ENCODE measurements at places on chromosomes 1 and 21.
A peak's percentile ranks its signal among the peaks of the same experiment; 100 is the strongest.

DNA sequence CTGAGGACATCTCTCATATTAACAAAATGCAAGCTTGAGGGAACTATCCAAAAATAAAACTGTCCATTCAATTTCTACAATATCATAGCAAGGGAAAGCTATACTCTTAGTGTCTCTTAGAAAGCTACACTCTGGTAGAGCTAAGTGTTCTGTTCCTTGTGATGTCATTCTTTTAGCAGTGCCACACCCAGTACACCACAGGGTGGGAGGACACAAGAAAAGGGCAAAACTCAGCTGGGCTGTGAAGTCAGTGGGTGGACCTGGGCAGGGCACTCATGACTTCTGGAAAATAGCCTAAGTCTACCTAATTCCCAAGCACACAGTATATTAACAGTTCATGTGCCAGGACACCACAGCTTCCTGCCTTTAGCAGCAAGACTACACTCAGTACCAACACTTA lies 42.2 kb upstream of the TNFSF4 start:
- DNase-seq = peak; percentile 45

- DNase-seq = no peak
These were observed 49.4 kb downstream of the WDR4 start for GRCh38 chr21:42829954-42830353.

GRCh38 chr1:221497046-221497445 lies 244.8 kb downstream of the DUSP10 start:
- DNase-seq = no peak

GRCh38 chr1:41175546-41175945 lies 66.6 kb downstream of the SCMH1 start:
- DNase-seq = peak; percentile 6

DNA sequence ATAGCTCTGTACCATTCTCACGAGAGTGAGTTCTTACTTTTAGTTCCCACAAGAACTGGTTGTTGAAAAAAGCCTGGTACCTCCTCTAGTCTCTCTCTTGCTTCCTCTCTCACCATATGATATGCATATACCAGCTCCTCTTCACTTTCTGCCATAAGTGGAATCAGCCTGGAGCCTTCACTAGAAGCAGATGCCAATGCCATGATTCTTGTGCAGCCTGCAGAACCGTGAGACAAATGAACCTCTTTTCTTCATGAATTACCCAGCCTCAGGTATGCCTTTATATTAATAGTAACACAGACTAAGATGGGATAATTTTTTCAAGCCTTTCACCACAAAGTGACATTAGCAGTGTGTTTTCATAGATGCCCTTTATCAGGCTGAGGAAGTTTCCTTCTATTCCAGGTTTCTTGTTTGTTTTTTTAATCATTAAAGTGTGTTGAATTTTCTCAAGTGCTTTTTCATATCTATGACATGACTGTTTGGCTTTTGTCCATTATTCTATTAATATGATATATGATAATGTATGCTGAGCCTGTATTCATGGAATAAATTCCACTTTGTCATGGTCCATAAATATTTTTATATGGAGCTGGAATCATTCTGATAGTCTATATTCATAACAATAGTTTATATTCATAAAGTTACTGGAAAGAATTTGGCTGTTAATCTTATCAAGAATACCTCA lies 40.7 kb upstream of the C1orf185 start:
- DNase-seq = peak; percentile 14

- peak; percentile 41 for DNase-seq
These were observed 33.8 kb upstream of the SLC45A1 start for GRCh38 chr1:8284127-8284526.

DNA sequence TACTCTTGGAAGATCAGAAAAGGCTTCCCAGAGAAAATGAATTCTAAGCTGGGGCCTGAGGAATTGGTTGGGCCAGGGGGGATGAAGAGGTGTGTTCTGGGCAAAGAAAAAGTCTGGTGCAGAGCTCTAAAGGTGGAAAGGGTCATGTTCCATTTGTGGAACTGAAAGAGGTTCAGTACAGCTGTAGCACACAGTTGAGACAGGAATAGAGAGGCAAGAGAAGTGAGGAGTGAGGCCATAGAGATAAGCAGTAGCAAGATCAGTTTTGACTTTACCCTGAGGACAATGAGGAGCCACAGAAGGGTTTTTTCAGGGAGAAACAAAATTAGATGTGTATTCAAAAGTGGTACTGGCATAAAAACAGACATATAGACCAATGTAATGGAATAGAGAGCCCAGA lies 30.3 kb upstream of the MUTYH start:
- no peak for DNase-seq
